Skin of body (tissue), 3 donors: ENCODE measurements at places on chromosomes 2 and 18. TPM values are rescaled to one million over a fixed set of nuclear protein-coding genes. Genes with fewer than 3 reads are reported as not detected.

Gene SCYGR5
- total RNA-seq: not detected

Gene DSG2
- 23.3 TPM for total RNA-seq

Gene GPR55
- total RNA-seq: not detected

Gene SPC25
- 8.2 TPM for total RNA-seq

Gene CCDC148
- 1.2 TPM for total RNA-seq

Gene OSR1
- 12.9 TPM for total RNA-seq

Gene B3GNT2
- total RNA-seq: 25.4 TPM
